ENCODE measurements at places on chromosomes 2 and 18.

GRCh38 chr2:131104487-131105155, 515 bp upstream of the PLEKHB2 start:
- no peaks in the 10 kb centered on the region for H3K27me3 ChIP-seq
- H3K4me3 ChIP-seq, result peak overlapping the region; percentile 97
- H3K4me1 ChIP-seq, result peaks cover 22% of the 10 kb centered on the region
- H3K36me3 ChIP-seq, result no peaks in the 10 kb centered on the region
- DNase-seq, result no peak

GRCh38 chr2:20595439-20596192, 55.3 kb downstream of the HS1BP3 start:
- H3K4me3 ChIP-seq, result peak overlapping the region; percentile 63
- peak; percentile 15 for DNase-seq
- H3K27ac ChIP-seq, result peak overlapping the region; percentile 25
- peaks cover 15% of the 10 kb centered on the region for H3K27me3 ChIP-seq
- peaks cover 28% of the 10 kb centered on the region for H3K4me1 ChIP-seq

DNA sequence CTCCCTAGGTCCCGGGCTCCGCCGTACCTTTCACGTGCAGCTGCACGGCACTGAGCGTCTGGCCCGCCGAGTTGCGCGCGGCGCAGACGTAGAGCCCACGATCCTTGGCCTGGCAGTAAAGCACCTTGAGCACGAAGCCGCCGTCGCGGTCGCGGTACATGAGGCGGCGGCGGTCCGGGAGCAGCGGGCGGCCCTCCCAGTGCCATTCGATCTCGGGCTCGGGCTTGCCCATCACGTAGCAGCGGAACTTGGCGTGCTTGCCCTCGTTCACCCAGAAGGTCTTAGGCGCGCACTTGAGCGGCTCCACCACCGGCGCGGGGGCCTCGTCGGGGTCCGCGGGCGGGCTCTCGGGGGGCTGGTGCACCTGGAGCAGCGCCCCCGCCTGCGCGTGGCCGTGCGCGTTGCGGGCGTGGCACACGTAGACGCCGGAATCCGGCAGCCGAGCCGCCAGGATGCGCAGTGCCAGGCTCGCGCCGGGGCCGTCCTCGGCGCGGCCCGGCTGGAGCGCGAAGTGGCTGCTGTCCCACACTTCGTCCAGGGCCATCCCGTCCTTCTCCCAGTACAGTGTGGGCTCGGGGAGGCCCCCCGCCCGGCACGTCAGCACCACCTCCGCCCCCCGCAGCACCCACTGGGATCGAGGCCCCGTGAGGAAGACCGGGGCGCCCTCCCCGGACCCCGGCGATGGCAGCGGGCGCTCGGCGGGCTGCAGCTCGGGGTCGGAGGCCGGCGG, 980 bp downstream of the OBSL1 start:
- H3K36me3 ChIP-seq, result no peaks in the 10 kb centered on the region
- peak overlapping the region; percentile 34 for H3K4me3 ChIP-seq
- no peak overlapping the region for H3K27ac ChIP-seq
- peaks cover 4% of the 10 kb centered on the region for H3K4me1 ChIP-seq
- H3K27me3 ChIP-seq, result peaks cover 26% of the 10 kb centered on the region

DNA sequence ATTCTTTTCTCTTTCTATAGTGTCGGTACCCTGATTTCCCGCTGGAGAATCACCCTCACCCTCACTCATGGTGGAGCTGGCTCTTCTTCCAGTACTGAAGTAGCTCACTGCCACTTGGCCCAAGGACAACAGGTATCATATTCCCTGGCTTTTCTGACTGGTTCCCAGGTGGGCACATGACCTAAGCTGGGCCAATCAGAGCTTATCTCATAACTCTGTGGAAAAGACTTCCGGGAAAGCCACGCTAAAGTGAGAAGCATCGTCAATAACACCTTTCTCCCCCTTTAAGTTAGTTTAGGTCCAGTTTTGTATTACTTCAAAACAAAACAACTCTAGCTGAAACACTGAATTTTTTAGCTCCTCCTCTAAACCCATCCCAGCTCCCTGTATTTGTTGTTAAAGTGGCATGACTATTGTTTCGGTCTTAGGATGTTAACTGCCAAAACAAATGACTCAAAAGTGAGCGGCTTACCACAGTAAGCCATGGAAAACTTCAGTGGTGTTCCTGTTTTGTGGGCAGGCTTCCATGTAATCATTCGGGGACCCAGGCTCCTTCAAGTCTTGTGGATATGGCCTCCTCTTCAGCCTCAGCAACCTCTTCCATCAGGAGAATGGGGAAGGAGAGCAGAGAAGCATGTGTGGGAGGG, 137.4 kb upstream of the DLX2 start:
- DNase-seq, result no peak
- H3K36me3 ChIP-seq, result no peaks in the 10 kb centered on the region
- H3K4me3 ChIP-seq, result no peak overlapping the region
- peaks cover 3% of the 10 kb centered on the region for H3K4me1 ChIP-seq
- H3K27ac ChIP-seq, result no peak overlapping the region

Measured in memory B cell (primary cell).